Foreskin fibroblast (primary cell): ENCODE measurements at places on chromosomes 5 and 9.

- DNase-seq = no peak
Measured at GRCh38 chr9:98790134-98790841, 6.1 kb downstream of the ANKS6 start.

- no peak for DNase-seq
Measured at GRCh38 chr9:37253377-37253937, 133.1 kb downstream of the ZCCHC7 start.

GRCh38 chr9:10055886-10056395 lies 556.9 kb downstream of the PTPRD start:
- DNase-seq = no peak

- DNase-seq = peak; percentile 50
Measured at GRCh38 chr9:104743376-104743985, 4.0 kb upstream of the NIPSNAP3A start.

DNA sequence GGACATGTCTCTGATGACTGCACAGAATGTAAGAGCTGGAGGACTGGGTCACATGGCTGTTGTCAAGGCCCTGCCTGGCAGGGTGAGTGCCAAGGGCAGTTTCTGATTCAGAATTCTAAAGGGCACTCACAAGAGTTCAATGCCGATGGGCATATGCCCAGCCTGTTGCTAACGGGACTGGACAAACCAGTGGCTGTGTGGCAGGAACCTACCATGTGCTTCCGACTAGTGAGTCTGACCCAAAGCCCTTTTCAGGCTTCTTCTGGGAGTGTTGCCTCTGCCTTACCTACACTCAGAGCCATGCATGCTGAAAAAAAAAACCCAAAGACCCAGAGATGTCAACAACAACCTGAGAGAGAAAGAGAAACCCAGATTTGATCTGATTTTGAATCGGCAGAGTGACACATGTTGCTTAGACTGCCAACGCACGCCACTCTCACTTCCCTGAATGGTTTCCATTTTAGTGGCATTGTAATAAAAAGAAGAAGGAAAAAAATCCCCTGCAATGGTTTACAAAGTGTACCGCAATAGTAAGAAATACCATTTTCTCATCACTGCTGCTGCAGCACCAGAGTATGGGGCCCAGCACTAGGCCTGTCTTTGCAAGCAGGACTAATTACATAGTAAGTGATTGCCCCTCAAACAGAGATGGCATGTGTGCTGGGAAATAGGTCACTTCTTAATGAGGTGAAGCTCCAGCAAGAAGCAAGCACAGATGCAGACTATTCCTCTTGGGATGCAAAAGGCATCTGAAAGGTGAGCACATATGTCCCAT lies 194.3 kb downstream of the PALM2AKAP2 start:
- DNase-seq = no peak

GRCh38 chr9:4620881-4621555 lies 41.1 kb upstream of the PLPP6 start:
- peak; percentile 41 for DNase-seq

DNA sequence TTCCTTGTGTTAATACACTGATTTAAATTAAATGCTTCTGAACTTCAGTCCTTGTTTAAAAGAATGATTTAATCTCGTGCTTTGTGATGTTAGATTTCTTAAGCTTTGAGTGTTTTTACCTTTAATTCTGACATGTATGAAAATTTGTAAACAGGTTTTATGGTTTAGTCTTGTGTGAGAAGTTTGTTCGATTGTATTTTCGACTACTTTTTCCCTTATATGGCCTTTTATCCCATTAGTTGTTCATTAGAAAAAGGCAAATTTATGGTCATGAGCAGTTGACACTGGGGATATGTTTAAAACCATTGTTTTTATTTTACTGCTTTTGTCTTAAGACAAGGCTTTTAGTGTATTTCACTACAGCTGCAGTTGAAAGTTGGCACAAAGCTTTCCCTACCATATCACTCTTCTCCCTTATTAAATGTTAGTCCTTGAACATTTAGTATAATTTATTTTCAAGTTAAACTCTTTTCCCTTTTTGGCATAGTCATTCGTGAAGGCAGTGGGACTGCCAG lies 3.3 kb downstream of the UBE2R2 start:
- DNase-seq = no peak

- DNase-seq = no peak
Measured at GRCh38 chr5:149628221-149628620, 46.9 kb downstream of the ARHGEF37 start.

DNA sequence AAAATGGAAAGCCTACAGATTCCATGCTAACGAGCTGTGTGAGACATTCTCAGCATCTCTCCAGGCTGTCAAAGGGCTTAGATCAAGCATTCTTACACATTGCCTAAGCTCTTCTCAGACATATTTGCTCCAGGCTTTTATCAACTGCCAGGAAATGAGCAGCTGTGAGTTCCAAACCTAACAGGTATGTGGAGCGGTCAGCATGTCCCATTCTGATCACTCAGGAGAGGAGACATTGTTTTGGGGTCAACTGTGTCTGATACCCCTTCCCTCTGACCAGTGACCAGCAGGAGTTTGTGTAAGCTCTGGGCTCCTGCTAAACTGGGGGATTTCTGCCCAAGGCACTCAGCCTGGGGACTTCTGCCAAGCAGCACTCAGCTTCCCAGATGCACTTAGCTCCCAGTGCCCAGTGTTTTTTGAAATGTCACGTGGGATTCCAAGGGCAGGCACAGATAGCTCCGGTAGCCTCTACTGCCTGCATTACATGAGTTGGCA lies 229.1 kb downstream of the SEC61B start:
- no peak for DNase-seq

- no peak for DNase-seq
Measured at GRCh38 chr9:83060556-83060955, 2.4 kb downstream of the RASEF start.

DNA sequence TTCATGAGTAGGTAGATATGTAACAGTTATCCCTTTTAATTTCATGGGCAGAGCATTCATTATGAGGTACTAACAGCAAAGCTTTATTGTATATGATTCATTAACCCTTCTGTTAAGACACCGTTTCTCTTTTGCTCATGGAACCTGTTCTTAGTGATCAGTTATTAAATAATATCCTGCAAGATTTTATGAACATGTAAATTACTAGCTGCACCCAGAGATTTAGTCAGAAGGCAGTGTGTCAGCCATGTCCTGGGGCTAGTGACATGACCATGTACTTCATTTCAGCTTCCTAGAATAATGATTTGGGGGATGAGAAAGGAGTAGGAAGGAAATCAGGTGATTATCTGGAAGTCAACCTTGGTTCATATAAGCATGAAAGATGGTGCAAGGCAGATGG lies 7.0 kb downstream of the MAST4 start:
- DNase-seq = no peak

- DNase-seq = no peak
Measured at GRCh38 chr5:36253575-36253974, 11.8 kb upstream of the NADK2 start.

DNA sequence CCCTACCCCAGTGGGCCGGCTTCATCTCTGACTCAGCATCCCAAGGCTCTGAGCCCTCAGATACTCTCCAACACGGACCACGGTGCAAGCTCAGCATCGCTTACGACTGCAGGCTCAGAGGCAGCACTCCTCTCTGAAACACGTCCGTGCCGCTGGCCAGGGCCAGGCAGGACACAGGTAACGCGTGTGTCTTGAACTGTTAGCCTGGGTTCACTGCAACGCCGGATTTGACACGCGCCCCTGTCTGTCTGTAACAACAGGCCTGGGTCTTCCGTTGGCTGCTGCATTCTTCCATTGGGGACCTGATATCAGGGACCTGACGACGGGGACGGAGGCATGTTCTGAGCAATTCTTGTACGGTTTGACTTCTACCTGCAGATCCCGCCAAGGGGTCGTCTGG lies 6.4 kb downstream of the SLC6A3 start:
- DNase-seq = no peak

DNA sequence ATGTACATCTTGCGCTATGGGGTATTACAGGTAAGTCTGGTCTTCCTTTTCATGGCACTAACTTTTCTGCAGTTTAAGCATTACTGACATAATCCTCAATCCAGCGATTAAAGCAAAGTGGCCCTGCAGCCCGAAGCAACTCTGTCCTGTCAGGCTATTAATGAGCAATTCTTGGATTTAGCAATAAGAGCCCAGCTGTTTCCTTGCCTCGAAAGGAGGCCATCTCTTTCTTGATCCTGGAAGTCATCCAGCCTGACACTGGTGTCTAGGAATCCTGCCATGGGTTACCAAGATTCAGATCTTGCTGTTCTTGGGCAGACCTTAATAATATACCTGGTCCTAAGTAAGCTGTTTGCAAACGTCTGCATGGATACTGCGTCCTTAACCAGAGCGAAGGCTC lies 102.0 kb downstream of the RFK start:
- DNase-seq = peak; percentile 55

DNA sequence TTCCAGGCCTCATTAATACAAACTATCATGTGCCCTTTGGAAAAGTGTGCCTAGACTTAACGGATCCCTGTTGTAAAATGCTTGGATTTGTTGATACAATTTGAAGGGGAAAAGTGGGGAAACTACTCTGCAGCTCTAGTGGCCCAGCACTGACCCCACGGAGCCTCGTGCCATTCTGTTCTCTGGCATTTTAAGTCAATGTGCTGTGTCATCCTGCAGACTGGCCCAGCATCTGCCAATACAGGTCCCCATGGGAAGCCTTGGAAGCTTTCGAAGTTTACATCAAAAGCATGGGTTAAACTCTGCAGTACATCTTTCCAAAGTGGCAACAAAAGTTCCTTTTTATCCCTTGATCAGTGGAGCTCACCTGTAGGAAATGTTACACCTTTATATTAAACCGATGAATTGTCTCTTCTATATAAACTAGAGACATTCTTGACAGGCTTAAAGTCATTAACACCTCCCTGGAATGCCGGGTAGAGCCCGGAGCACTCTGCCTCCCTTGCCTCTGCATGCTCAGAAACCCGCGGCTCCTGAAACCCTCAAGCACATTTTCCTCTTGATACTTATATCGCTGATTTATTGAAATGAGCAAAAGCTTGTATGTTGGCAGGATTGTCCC lies 596.0 kb upstream of the ADAMTS16 start:
- DNase-seq = no peak

DNA sequence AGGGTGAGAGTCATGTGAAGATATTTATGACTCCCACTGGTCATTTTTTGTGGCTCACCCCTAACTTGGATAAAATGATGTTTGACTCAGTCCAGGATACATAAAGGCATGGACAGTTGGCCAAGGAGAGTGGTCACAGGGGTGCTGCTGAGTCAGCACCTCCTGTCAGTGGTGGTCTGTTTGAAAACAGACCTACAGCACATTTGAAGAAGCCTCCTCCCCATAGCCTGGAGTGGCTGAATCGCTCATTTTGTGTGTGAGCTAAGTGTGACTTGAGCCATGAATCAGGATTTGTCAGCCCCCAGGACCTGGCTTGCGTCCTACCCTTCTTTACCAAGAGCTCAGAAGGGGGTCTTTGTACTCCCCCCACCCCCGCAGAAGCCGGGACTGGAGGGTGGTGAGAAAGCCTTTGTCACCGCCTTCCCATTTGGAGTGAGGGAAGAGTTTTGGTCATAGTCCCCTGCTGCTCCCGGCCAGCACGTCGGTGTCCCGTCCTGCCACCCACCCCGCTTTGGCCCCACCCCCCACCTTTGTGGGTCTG lies 35.6 kb downstream of the TRIO start:
- DNase-seq = peak; percentile 81

GRCh38 chr9:134533850-134534588 lies 107.6 kb upstream of the COL5A1 start:
- no peak for DNase-seq

DNA sequence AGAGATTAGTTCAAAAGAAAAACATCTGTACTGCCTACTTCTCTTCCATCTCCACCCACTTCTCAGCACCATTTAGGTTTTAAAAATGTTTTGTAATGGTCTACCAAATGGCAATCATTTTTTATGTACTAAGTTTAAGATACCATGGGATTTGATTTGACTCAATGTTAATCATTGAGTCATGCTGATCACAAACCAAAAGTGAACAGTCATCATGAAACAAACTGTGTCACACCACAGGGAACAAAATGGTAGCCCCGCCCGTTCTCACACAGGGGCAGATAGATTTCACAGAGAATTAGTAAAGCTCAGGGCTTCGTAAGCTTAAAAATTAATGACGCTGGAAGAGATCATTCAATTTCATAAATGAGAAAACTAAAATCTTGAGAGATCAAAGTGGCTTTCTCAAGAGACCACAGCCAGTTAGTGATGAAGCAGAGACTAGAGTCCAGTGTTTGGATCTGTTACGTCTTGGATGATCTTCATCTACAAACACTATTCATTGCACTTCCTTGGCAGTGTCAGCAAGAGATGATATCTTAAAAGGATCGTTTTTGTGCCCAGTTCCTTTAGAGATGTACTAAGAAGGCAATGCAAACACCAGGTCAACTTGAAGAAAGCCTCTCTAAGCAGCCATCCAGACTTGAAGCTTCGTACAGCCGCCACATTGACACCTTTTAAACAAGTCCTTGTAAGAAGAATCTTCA lies 33.9 kb upstream of the TRIO start:
- DNase-seq = peak; percentile 82

- no peak for DNase-seq
Measured at GRCh38 chr5:168960497-168960896, 340.4 kb downstream of the SLIT3 start.

DNA sequence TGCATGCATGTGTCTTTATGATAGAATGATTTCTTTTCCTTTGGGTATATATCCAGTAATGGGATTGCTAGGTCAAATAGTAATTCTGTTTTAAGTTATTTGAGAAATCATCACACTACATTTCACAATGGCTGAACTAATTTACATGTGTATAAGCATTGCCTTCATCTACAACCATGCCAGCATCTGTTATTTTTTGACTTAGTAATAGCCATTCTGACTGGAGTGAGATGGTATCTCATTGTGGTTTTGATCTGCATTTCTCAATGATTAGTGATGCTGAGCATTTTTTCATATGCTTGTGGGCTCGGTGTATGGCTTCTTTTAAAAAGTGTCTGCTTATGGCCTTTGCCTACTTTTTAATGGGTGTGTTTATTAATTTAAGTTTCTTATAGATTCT lies 102.3 kb upstream of the CCDC112 start:
- DNase-seq = peak; percentile 85

GRCh38 chr9:38443597-38443996 lies 19.3 kb upstream of the IGFBPL1 start:
- DNase-seq = peak; percentile 48

GRCh38 chr5:95445995-95446394 lies 54.8 kb downstream of the FAM81B start:
- peak; percentile 53 for DNase-seq

- no peak for DNase-seq
Measured at GRCh38 chr9:130167927-130168326, 4.3 kb upstream of the NCS1 start.

DNA sequence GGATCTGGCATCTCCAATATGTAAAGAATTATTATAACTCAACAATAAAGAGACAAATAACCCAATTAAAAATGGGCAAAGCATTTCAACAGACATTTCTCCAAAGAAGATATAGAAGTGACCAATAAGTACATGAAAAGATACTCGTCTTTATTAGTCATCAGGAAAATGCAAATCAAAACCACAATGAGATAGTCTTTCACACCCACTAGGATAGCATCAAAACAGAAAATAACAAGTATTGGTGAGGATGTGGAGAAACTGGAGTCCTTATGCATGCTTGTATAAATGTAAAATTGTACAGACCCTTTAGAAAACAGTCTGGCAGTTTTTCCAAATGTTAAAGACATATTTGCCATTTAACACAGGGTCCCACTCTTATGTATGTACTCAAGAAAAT lies 39.1 kb upstream of the ITGA1 start:
- no peak for DNase-seq

GRCh38 chr9:93667627-93668026 lies 91.2 kb downstream of the PHF2 start:
- no peak for DNase-seq

GRCh38 chr5:128009403-128009802 lies 74.2 kb upstream of the SLC12A2 start:
- no peak for DNase-seq

GRCh38 chr5:35248843-35249780 lies 18.8 kb upstream of the PRLR start:
- no peak for DNase-seq

- peak; percentile 24 for DNase-seq
Measured at GRCh38 chr9:109452761-109453160, 45.3 kb downstream of the PTPN3 start.
